Vagina (tissue), 2 donors: ENCODE measurements at places on chromosomes 2 and 18. TPM values are rescaled to one million over a fixed set of nuclear protein-coding genes. Genes with fewer than 3 reads are reported as not detected.

DNA sequence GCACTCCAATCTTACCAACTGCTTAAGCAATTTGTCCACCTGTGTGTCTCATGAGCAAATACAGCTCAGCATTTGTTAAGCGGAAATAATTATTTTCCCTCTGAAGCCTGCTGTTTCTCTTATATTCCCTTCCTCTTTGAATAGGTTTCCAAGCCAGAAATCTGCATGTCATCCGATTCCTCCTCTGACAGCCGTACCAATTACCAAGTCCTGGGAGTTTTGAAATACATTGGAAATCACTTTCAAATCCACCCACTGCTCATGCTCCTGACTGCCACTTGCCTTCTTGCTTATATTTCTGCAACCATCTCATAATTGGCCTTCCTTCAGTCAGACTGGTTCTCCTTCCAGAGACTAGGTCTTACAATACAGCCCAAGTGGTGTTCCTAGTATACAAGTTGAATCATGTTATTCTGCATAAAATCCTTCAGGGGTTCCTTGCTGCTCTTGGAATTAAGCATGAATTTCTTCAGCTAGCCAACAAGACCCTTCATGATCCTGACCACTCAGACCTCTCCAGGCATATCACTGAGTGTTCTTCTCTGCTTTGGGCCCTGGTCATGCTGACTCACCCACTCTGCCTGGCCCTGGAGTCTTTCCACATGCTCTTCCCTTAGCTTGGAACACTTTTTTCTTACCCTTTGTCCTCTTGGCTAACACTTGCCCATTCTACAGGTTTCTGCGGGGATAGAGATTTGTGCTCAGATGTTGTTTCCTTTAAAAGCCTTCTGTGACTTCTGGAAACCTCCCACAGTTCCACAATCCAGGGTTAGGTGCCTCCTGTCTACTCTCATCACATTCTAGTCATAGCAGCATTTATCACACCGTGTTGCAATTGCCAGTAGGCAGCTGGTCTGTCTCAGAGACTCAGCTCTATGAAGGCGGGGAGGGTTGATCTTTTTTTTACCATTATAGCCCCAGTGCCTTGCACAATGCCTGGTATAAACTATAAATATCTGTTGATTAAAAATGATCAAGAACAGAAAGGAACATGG lies 157.6 kb downstream of the ARL6IP6 start:
- H3K4me1 ChIP-seq = no peaks in the 10 kb centered on the region
- no peak for DNase-seq
- H3K36me3 ChIP-seq = no peaks in the 10 kb centered on the region
- H3K27ac ChIP-seq = no peak overlapping the region

- no peaks in the 10 kb centered on the region for H3K27me3 ChIP-seq
- H3K27ac ChIP-seq = no peak overlapping the region
- peaks cover 59% of the 10 kb centered on the region for H3K4me1 ChIP-seq
- no peak overlapping the region for H3K4me3 ChIP-seq
- H3K36me3 ChIP-seq = no peaks in the 10 kb centered on the region
Measured at GRCh38 chr2:134139611-134140010, 114.3 kb upstream of the MGAT5 start.

DNA sequence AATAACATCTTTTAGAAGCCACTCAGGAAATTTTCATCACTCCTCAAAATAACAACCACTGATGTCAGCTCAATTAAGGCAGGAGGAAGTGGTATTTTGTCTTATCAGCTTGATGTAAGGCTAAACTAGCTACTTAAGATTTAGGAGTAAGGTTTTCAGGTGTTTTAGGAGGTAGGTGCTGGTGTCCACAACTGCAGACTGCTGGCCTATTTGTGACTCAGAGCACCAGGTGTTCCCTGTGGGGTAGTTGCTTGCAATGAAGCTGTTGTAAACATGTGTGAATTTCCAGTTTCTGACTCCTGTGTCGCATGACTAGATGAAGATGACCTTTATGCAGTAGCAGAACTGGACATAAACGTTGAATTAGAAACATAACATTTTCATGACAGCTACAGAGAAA lies 164.2 kb downstream of the THSD7B start:
- H3K4me1 ChIP-seq = no peaks in the 10 kb centered on the region
- no peak overlapping the region for H3K4me3 ChIP-seq
- no peak for DNase-seq
- H3K36me3 ChIP-seq = no peaks in the 10 kb centered on the region
- H3K27ac ChIP-seq = no peak overlapping the region
- H3K27me3 ChIP-seq = no peaks in the 10 kb centered on the region

- no peak for DNase-seq
- no peaks in the 10 kb centered on the region for H3K4me1 ChIP-seq
- H3K27ac ChIP-seq = no peak overlapping the region
- no peak overlapping the region for H3K4me3 ChIP-seq
- H3K27me3 ChIP-seq = no peaks in the 10 kb centered on the region
Measured at GRCh38 chr2:14756122-14756541, 123.6 kb downstream of the LRATD1 start.

- H3K4me3 ChIP-seq = no peak overlapping the region
- no peaks in the 10 kb centered on the region for H3K4me1 ChIP-seq
- DNase-seq = no peak
- no peaks in the 10 kb centered on the region for H3K36me3 ChIP-seq
- H3K27me3 ChIP-seq = no peaks in the 10 kb centered on the region
- H3K27ac ChIP-seq = no peak overlapping the region
Measured at GRCh38 chr18:77529492-77530176, 280.0 kb downstream of the GALR1 start.

GRCh38 chr18:74456349-74457042 lies 612 bp downstream of the DIPK1C start:
- peaks cover 12% of the 10 kb centered on the region for H3K4me1 ChIP-seq
- H3K27ac ChIP-seq = no peak overlapping the region
- H3K4me3 ChIP-seq = peak overlapping the region; percentile 45
- no peaks in the 10 kb centered on the region for H3K27me3 ChIP-seq

- no peaks in the 10 kb centered on the region for H3K36me3 ChIP-seq
- no peaks in the 10 kb centered on the region for H3K4me1 ChIP-seq
- no peaks in the 10 kb centered on the region for H3K27me3 ChIP-seq
- no peak overlapping the region for H3K4me3 ChIP-seq
- no peak overlapping the region for H3K27ac ChIP-seq
Measured at GRCh38 chr2:144631636-144632035, 111.7 kb upstream of the ZEB2 start.

- no peak for DNase-seq
- H3K4me3 ChIP-seq = no peak overlapping the region
- no peaks in the 10 kb centered on the region for H3K36me3 ChIP-seq
- no peak overlapping the region for H3K27ac ChIP-seq
- no peaks in the 10 kb centered on the region for H3K27me3 ChIP-seq
- no peaks in the 10 kb centered on the region for H3K4me1 ChIP-seq
Measured at GRCh38 chr2:7133521-7133920, 216.3 kb downstream of the RNF144A start.

DNA sequence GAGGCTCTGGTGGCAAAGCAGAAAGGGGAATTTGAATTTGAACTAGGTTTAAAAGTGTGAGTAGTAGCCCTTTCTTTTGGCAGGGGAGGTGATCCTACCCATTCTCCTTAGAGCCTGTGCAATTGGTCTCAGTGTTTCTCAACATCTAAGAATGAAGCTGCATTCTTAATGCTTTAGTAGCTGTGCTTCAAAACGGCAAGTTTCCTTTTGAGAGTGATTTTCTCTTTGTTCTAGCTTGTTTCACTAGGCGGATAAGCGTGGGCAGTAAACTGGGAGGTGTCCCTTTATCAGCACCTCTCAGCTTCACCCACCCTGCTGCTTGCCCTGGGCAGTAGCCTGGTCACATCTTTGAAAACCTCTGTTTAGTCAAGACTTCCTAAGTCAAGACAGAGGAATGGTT lies 6.7 kb downstream of the CRIM1 start:
- H3K4me1 ChIP-seq = peaks cover 84% of the 10 kb centered on the region
- no peak overlapping the region for H3K4me3 ChIP-seq
- H3K36me3 ChIP-seq = no peaks in the 10 kb centered on the region
- DNase-seq = no peak
- H3K27ac ChIP-seq = no peak overlapping the region

- H3K27me3 ChIP-seq = no peaks in the 10 kb centered on the region
- DNase-seq = no peak
- H3K27ac ChIP-seq = no peak overlapping the region
Measured at GRCh38 chr2:33810046-33810835, 211.1 kb upstream of the FAM98A start.

DNA sequence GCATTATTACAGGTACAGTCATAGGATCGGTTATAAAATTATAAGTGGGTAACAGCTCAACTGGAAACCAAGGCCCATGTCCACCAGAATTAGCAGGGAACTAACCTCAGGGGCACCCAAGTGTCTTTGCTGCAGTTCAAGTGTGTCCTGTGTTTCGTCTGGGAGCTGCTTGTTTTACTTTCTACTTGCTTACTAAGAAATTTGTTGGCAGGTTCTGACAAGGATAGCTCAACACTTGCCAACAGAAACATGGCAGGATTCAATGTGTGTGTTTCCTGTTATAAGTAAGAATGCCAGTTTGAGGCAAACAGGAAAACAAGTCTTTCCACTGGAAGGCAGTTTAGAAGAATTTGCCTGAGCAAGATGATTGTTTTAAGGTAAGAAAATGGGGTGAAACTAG lies 104.5 kb downstream of the EPHA4 start:
- H3K27ac ChIP-seq = no peak overlapping the region
- no peaks in the 10 kb centered on the region for H3K27me3 ChIP-seq
- no peak for DNase-seq
- no peak overlapping the region for H3K4me3 ChIP-seq
- H3K36me3 ChIP-seq = no peaks in the 10 kb centered on the region

- no peaks in the 10 kb centered on the region for H3K36me3 ChIP-seq
- H3K27me3 ChIP-seq = no peaks in the 10 kb centered on the region
- DNase-seq = no peak
- no peaks in the 10 kb centered on the region for H3K4me1 ChIP-seq
Measured at GRCh38 chr18:46156124-46156745, 52.0 kb downstream of the HAUS1 start.

DNA sequence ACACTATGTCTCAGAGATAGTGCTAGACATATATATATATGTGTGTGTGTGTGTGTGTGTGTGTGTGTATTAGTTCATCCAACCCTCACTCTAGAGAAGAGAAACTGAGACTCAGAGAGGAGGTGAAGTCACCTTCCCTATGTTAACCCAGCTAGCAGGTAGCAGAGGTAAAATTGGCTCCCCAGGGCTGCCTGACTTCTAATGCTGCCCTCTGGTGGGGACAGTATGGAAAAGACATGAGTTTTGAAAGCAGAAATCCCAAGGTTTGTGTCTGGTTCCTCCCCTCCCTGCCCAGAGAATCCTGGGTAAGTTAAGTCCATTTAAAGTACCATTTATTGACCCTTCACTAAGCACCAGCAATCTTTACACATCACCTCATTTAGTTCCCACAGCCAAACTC lies 137.7 kb downstream of the THNSL2 start:
- DNase-seq = no peak
- no peaks in the 10 kb centered on the region for H3K27me3 ChIP-seq
- H3K27ac ChIP-seq = no peak overlapping the region
- H3K4me1 ChIP-seq = no peaks in the 10 kb centered on the region

- H3K36me3 ChIP-seq = no peaks in the 10 kb centered on the region
- no peak overlapping the region for H3K27ac ChIP-seq
- H3K4me1 ChIP-seq = no peaks in the 10 kb centered on the region
- H3K4me3 ChIP-seq = no peak overlapping the region
Measured at GRCh38 chr18:292271-292670, 24.4 kb upstream of the THOC1 start.

DNA sequence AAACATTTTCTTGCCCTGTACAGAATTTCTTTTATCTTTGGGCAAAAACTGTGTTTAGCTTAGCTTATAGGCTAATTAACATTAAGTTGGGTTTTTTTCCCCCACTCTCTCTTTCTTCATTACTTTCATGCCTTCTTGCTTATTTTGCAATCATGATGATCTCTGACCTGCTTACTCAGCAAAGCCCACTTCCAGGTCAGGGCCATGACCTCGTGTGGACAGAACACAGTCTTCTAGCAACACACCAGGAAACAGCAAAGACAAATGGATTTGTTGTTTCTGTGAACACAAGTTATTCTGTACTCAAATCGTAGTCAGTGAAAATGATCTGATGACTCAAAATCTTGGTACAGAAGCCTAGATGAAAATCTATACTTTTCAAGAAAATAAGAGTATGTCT lies 60.7 kb downstream of the SPATS2L start:
- no peaks in the 10 kb centered on the region for H3K36me3 ChIP-seq
- no peak overlapping the region for H3K27ac ChIP-seq
- H3K4me1 ChIP-seq = peaks cover 58% of the 10 kb centered on the region
- no peak overlapping the region for H3K4me3 ChIP-seq
- H3K27me3 ChIP-seq = no peaks in the 10 kb centered on the region

GRCh38 chr2:176574484-176575236 lies 305.4 kb downstream of the MTX2 start:
- no peaks in the 10 kb centered on the region for H3K4me1 ChIP-seq
- H3K36me3 ChIP-seq = no peaks in the 10 kb centered on the region
- H3K27me3 ChIP-seq = no peaks in the 10 kb centered on the region
- no peak overlapping the region for H3K4me3 ChIP-seq
- H3K27ac ChIP-seq = no peak overlapping the region
- DNase-seq = no peak

DNA sequence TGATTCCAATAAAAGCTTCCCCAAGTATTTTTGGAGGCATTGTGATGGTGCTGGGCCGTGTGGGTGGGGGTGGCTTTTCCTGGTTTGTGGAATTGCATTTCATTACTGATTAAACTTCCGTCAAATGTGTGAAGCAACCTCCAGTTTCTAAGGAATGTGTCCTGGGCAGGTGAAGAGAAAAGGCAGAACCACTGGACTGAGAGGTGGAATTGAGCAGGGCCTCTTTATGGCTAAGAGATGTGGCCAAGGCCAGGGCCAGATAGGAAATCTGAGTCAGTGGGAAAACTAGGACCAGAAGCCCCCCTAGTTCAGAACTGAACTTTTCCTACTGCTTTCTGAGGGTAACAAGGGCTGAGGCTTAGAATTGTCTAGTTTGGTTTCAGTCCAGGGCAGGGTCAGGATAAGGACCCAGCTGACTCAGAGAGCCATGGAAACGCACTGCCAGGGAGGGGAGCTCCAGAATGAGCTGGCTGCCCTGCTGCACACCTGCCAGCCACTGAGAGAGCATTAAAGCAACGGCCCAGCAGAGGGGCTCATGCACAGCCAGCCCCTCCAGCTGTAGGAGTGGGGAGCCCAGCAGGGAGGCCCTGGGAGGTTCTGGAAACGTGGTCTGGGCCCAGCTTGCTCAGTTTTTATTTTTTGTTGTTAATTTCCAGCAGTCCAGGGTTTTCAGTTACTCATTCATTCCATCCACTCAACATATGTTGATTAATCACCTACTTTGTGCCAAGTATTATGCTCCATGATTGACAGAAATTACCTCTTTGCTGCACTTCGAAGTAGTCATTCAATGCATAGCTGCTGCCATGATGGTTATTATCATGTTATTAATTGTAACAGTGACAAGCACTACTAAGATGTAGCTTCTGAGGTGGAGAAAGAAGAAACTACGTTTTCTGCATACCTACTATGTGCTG lies 156.1 kb downstream of the MSH2 start:
- no peaks in the 10 kb centered on the region for H3K36me3 ChIP-seq
- H3K27ac ChIP-seq = peak overlapping the region; percentile 13
- H3K4me3 ChIP-seq = no peak overlapping the region
- DNase-seq = no peak
- H3K27me3 ChIP-seq = no peaks in the 10 kb centered on the region

SLC30A3 gene
- 1.2 TPM for total RNA-seq

CLIP4 gene
- 63.1 TPM for total RNA-seq

EVX2 gene
- 0.98 TPM for total RNA-seq

ZBTB14 gene
- 8.8 TPM for total RNA-seq
